Hindlimb muscle (tissue), 1 donor: ENCODE measurements at places on chromosomes 4 and X. TPM values are rescaled to one million over a fixed set of nuclear protein-coding genes. Genes with fewer than 3 reads are reported as not detected.

- no peak for DNase-seq
Measured at GRCh38 chr4:185093603-185094002, 49.5 kb upstream of the SLC25A4 start.

- DNase-seq, result no peak
Measured at GRCh38 chr4:38656111-38656510, 7.9 kb upstream of the KLF3 start.

DNA sequence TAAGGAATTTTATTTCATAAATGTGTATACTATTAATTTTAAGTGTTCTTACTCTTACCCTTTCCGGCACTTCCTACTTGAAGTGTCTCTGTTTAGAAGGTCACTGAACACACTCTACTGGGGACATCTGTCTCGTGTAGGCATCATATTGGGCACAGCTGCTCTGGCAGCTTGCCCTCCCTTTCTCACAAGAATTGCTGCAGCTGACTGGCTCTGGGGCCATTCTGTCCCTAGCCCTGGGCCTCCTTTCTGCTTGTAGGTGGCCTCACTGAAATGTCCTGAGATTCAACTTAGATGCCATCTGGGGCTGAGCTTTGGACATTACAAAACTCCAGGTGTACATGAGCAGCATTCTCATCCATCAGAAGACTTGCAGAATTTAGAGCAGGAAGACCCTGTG, 49.6 kb downstream of the SMAD1 start:
- no peak for DNase-seq

GRCh38 chr4:157792716-157793115, 380.1 kb downstream of the GASK1B start:
- DNase-seq, result no peak

Gene SPANXC
- not detected for polyA plus RNA-seq

GRCh38 chrX:109927663-109928273, 75.1 kb upstream of the TMEM164 start:
- DNase-seq, result no peak

DNA sequence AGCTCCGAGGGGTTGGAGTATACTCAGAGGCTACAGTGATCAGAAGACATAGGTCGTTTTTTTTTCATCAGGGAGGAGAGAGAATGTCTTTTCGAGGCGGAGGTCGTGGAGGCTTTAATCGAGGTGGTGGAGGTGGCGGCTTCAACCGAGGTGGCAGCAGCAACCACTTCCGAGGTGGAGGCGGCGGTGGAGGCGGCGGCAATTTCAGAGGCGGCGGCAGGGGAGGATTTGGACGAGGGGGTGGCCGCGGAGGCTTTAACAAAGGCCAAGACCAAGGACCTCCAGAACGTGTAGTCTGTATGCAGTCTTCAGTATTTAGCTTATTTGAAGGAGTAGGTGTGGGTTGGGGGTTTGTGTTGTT, 500 bp downstream of the GAR1 start:
- DNase-seq, result no peak

GRCh38 chrX:109373468-109373867, 108.4 kb downstream of the GUCY2F start:
- DNase-seq, result no peak

DNA sequence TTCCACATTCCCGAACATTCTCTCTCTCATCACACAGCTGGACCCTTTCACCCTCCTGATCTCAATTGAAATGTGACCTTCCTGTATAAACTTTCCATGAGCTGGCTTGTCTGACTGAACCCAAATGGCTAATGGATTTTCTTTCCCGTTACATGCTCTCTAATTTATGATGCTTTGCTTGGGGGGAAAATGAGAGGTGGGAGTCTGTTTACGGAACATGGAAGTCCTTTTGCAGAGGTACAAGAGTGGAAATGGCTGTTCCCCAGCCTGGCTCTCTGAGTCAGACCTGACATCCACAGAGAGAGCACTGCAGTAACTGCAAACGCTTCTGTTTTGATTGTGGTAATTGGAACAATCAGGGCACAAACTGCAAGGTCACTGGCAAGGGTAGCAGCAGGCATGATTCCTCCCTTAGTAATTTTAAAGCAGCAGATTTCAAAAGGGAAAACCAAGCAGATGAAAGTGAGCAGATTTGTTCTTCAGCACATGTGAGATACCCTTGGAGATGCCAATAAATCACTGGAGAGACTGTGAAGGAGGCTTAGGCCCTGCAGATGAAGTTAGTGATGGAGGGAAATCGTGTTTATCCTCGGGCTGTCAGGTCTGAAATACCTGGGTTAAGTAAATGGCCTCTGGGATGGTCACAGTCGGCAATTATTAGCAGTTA, 83.9 kb downstream of the SNCA start:
- no peak for DNase-seq

Gene CLDN22
- polyA plus RNA-seq, result not detected

Gene STOX2
- polyA plus RNA-seq, result 5.3 TPM

DNA sequence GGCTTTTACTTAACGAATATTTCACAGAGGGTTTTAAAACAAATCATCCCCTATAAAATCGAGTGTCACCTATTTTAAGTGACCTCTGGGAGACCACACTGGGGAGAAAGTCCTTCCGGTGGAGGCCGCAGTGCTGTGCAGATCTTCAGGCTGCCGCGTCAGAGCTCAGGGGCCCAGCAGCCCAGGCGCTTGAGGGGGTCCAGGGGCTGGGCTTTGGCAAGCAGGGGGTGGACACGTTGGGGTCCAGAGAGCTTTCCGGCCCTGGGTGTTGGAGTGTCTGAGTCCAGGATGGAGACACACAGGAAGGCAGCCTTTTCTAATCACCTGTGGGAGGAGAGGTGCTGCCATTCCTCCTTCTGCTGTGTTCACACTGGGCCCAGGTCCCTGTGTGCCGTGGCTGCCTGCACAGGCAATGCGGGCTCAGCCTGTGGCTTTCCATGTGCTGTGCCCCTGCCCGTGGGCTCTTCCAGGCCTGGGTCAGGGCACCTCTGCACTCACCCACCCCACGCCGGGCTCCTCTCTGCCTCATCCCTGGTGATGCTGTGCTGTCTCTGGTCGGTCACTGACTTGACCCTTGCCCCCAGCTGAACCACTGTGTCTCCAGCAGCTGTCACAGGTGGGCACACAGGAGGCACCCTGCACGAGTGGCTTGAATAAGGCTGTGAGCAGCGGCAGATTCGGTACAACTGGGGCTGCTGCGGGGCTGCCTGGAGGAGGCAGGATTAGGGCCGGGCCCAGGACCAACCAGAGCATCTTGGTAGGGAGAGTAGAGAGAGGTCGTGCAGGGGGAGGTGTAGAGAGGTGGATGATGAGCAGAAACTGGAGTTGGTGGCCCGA, 10.0 kb downstream of the HTRA3 start:
- no peak for DNase-seq

Gene SPANXN3
- polyA plus RNA-seq, result not detected

DNA sequence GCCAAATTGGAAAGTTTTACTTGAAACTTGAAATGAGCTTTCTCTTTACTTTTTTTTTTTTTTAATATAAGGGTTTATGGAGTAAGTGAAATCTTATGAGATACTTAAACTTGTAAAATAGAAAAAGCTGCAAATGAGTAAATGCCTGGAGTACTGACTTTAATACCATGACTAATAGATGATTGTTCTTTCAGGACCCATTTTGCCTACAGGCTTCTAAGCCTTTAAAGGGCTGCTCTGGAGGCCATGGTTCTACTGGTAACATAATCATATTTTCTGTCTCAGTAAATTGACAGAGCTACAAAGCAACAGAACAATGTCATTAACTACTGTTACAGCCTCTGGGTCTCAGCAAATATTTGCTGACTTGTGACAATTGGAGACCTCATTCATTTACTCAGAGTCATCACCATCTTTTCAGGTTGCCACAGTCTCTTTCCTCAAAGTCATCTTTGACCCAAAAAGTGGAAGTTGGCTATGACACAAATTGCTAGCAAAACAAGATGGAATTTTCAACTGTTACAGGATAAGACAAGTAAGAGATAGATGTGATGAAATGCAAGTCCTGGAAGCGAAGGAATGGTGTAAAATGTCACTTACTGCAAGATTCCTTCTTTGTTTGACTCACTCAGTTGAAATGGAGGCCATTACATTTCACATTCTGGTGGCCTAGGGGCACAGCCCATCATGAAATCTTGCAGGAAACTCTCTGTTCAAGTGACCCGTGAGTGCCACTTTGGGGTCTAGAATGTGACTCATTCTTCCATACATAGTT, 132.7 kb downstream of the BTC start:
- no peak for DNase-seq

Gene TEC
- 0.49 TPM for polyA plus RNA-seq

DNA sequence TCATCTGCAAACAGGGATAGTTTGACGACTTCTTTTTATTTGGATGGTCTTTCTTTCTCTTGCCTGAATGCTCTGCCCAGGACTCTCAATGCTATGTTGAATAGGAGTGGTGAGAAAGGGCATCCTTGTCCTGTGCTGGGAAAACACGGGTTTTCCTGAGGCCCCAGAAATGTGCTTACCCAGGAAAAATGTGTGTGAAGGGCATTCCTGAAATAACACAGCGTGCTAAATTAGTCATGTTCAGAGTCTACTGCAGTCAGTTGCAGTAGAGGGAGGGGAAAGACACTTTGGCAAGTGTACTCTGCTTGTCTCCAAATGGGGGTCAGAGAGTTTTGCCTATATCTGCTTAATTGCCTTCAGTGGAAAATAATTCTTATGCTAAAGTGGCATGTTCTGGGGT, 153.9 kb downstream of the CCNG2 start:
- no peak for DNase-seq

Gene IRAK1
- 46.3 TPM for polyA plus RNA-seq

- no peak for DNase-seq
Measured at GRCh38 chr4:168453146-168453545, 27.1 kb downstream of the DDX60L start.

Gene CTAG1B
- not detected for polyA plus RNA-seq

GRCh38 chr4:141524116-141524515, 112.3 kb upstream of the IL15 start:
- DNase-seq, result no peak

Gene TSR2
- 45.4 TPM for polyA plus RNA-seq

GRCh38 chr4:117434424-117434823, 349.0 kb upstream of the TRAM1L1 start:
- DNase-seq, result no peak

DNA sequence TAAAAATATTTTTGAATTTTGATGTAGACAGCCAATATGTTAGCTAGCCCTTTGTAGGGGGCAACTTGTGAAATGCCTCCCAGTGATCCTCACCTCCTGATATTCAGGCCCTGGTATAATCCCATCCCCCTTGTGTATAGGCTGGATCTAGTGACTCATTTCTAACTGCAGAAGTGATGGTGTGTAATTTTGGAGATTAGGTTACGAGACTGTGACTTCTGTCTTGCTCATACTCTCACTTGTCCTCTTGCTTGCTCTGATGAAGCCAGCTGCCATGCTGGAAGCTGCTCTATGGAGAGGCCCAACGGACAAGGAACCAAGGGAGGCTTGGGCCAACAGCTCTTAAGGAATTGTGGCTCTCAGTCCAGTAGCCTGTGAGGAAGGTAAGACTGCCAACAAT, 61.7 kb downstream of the GPR82 start:
- DNase-seq, result no peak

GRCh38 chr4:107388736-107389274, 331.2 kb downstream of the PAPSS1 start:
- no peak for DNase-seq

- no peak for DNase-seq
Measured at GRCh38 chr4:82681754-82682153, 116.8 kb downstream of the SCD5 start.

GRCh38 chr4:154854362-154854761, 73.3 kb downstream of the RBM46 start:
- peak; percentile 15 for DNase-seq

DNA sequence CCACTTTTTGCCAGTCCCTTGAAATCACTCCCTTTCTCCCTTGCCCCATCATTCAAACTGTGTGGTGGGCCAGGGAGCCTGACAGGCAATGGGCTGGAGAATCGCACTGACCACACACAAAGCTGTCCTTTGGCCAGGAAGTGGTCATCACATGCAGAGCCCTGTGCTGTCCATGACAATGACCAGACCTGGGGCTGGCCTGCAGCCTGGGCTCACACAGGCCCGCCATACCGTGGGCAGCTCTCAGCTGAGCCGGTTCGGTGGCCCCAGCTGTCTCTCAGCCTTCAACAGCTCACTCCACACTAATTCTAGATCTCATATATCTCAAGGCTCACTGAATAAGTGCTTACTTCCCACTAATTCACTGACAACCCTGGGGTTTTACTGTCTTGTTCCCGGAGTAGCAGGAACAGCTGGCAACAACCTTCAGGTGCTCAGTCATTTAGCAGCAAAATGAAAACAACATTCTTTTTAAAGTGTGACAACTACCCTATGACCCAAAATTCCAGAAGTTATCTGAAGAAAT, 48.0 kb downstream of the USP46 start:
- DNase-seq, result no peak

Gene TMEM31
- 1.1 TPM for polyA plus RNA-seq

DNA sequence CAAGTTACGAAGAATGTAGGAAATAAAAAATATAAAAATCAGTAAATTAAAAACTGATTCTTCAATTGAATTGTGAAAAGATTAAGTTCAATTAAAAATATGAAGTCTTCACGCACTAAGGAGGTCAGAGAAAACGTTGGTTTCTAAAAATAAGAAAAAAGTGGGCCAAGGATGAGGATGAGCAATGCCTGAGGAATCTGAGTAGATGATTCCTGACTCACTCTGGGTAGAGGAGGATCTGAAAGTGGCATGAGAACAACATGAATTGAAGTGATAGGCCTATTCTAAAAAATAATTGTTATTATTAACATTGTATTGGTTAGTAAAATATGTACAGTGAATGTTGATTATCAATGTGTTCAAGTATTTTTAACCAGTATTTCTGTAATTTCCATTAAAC, 444.2 kb downstream of the GRIA2 start:
- DNase-seq, result no peak

DNA sequence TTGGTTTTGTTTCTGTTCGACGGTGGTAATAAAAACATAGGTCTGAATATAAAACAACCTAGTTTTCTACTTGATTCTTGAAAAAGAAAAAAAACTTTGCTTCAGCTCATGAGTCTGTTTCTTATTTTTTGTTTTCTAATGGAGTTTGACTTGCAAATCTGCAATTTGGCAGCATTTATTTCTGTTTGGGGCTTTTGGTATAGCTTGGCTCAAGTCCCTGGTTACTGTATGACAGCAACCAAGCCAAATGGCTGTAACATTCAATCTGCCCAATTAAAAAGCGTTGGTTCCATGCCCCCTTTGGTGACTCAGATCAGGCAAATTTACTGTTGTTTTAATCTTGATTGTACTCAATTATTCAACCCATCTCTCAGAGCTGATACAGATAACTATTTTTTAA, 263.4 kb downstream of the GRIA3 start:
- DNase-seq, result no peak

- DNase-seq, result peak; percentile 5
Measured at GRCh38 chrX:130645955-130646583, 244.3 kb downstream of the RBMX2 start.

DNA sequence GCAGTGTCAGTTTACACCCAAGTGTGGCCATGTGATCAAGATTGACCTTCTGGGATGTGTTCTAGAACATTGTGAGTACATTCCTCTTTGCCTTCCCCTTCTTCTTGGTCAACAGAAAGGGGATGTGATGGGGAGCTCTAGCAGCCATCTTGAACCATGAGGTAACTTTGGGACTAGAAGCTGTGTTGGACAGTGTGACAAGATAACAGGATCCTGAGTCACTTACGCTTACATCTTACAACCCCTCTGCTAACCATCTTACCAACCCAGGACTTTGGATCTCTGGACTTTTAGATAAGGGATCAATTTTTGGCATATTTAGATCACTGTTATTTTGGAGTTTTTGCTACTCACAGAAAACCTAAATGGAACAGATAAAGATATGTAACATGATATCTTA, 625.6 kb downstream of the BCOR start:
- DNase-seq, result no peak

Gene LIMCH1
- 122 TPM for polyA plus RNA-seq

Gene GRIA3
- 1.7 TPM for polyA plus RNA-seq

Gene CXorf49
- not detected for polyA plus RNA-seq

- DNase-seq, result no peak
Measured at GRCh38 chr4:13523105-13523477, 21.2 kb downstream of the NKX3-2 start.
